ENCODE measurements at places on chromosomes 11 and 22.
A peak's percentile ranks its signal among the peaks of the same experiment; 100 is the strongest.

- DNase-seq = no peak
Observed at GRCh38 chr11:85779956-85780640, 30.8 kb downstream of the SYTL2 start.

GRCh38 chr22:18116634-18117033 is 6.0 kb downstream of the TUBA8 start:
- DNase-seq = no peak

- no peak for DNase-seq
Observed at GRCh38 chr11:133966172-133966651, 9.4 kb upstream of the IGSF9B start.

DNA sequence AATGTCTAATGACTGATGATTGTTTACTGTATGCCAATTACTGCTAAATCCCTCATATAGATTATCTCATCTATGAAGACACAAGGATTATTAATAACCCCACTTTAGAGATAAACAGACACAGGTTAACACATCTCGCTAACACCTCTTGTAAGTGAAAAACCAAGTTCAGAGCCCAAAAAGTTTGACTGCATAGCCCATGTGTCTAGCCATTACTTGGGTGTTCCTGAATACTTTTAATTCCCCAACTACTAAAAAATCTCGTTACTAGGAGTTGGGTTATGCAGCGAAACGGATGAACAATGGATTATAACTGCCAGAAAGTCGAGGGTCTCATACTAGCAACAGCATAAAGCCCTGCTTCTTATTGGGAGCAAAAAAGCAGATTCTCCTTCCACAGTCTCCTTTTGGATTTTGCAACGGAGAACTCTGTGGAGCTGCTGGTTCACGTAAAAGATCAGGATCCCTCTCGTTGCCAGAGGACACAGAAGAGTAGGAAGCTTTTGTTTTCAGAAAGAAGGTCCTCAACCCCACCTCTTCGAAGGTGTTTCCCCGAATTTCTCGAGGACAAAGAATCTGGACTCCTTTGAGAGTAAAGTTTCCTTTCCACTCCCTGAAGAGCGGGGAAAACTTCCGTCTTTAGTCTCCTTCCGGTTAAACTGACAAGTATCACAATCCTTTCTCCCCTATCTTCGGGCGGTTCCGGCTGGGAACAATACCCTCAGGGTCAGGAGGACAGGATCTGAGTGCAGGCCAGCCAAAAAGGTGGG is 979 bp downstream of the ZBED5 start:
- DNase-seq = peak; percentile 37

DNA sequence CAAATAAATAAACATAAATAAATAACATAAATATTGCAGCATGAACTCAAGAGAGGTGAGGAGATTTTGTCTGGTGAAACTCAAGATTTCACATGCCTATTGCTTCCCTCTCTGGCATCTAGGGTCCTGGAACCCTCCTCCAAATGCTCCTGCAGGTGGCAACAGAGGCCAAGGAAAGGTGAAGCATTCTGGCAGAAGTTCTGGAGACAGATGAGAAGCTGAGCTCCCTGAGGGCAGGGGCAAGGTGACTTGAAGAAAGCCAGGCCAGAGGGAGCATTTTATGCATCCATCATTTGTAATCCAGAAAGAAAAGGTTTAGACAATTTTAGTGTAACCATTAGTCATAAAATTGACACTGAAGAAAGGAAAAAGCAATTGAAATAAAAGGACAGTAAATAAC is 64.9 kb downstream of the ENDOD1 start:
- peak; percentile 78 for DNase-seq

DNA sequence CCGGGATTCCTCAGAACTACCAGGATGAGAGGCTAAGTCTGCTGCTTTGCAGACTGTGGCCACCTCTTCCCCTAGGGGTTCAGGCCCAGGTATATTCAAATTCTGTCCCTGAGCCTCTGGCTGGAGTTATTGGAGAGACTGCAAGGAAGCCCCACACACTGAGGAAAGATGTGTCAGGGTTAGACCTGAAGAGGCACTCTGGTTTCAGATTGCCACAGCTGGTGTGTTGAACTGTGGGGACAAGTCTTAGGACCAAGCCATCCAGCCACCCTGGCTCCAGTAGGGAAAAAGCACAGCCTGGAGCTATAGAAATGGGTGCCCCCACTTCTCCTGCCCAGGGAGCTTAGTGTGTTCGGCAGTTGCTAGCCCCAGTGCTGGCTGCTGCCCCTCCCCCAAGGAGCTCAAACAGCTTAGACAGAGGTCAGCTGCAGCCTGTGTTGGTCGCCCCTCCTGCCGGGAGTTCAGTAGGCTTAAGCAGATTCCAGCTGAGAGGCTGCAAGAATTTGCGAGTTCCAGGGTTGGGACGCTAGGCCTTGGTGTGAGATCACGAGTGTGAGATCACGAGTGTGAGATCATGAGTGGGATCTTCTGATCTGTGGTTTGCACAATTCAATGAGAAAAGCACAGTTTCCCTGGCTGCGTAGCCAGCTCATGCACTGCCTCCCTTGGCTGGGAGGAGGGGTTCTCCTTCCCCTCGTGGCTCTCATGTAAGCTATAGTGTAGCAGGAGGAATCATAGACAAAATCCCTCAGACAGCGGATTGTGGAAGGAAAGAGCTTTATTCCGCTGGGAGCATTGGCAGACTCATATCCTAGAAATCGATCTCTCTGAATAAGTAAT is 552.1 kb upstream of the CHORDC1 start:
- DNase-seq = peak; percentile 53

DNA sequence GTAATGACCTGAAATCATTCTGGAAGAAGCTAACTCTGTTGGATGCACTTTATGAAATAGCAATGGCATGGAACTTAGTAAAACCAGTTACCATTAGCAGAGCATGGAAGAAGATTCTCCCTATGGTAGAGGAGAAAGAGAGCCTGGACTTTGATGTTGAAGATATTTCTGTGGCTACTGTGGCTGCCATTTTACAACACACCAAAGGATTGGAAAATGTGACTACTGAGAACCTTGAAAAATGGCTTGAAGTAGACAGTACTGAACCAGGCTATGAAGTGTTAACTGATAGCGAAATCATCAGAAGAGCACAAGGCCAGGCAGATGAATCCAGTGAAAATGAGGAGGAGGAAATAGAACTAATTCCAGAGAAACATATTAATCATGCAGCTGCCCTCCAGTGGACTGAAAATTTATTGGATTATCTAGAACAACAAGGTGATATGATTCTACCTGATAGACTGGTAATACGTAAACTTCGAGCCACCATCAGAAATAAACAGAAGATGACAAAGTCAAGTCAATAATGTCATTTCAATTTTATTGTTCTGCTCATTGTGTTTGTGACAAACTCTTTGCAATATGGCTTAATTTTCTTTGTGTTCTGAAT is 2.0 kb downstream of the JRKL start:
- DNase-seq = no peak

GRCh38 chr11:10302744-10303557 is 1.9 kb upstream of the ADM start:
- DNase-seq = no peak

DNA sequence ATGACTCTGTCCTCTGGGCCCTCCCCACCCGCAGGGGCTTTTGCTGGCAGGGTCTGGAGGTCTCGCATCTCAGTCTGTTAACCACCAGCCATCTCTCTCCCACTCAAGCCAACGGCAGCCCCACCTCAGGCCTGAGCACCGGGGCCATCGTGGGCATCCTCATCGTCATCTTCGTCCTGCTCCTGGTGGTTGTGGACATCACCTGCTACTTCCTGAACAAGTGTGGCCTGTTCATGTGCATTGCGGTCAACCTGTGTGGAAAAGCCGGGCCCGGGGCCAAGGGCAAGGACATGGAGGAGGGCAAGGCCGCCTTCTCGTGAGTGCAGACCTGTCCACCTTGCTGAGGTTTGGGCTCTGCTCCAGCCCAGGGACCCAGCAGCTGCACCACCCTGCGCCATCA is 44.3 kb upstream of the TTC12 start:
- no peak for DNase-seq

- no peak for DNase-seq
Observed at GRCh38 chr11:35911013-35911412, 32.8 kb upstream of the LDLRAD3 start.

DNA sequence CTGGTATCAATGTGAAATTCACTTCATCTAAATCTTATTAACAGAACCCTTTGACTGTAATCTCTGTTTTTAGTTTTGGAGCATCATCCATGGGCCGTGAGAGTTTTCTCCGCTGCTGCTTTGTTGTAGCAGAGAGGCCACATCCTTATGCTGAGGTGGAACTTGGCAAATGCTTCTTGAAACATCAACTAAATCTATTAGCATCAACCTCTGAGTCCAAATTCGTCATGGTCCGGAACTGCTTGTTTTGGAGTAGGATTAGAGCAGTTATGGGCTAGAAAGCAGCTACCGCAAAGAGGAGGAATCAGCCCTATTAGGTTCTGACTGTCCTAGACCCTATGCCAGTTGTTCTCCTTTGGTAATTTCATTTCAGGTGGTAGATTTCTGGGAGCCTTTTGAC is 117.7 kb downstream of the PGR start:
- no peak for DNase-seq

GRCh38 chr11:60498399-60498798 is 5.8 kb downstream of the MS4A12 start:
- no peak for DNase-seq

GRCh38 chr11:99418927-99419720 is 398.4 kb downstream of the CNTN5 start:
- no peak for DNase-seq

- DNase-seq = no peak
Observed at GRCh38 chr22:41057076-41057475, 35.3 kb upstream of the EP300 start.

DNA sequence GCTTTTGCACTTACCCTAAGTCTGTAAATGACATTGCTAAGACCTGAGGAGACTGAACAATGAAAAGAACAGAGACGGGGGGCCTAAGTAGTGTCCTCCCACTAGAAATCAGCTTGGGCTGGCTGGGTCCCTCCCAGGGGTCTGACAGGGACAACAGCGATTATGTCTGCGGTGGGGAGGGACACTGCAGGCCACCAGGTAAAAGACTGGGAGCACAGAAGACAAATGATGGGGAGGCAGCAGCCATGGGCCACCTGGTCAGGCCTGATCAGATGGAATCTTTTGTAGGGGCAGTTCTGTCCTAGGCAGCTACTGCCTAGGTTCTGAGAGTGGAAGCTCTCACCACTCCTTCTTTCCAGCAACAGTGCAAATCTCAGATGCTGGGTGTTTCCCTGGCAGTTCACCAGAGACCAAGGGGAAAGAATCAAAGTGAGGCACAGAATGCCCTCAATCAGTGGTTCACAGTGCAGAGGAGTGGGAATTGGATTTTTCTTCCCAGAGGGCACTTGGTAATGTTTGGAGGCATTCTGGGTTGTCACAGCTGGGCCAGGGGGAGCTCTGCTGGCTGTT is 59.1 kb upstream of the GNAZ start:
- DNase-seq = no peak

DNA sequence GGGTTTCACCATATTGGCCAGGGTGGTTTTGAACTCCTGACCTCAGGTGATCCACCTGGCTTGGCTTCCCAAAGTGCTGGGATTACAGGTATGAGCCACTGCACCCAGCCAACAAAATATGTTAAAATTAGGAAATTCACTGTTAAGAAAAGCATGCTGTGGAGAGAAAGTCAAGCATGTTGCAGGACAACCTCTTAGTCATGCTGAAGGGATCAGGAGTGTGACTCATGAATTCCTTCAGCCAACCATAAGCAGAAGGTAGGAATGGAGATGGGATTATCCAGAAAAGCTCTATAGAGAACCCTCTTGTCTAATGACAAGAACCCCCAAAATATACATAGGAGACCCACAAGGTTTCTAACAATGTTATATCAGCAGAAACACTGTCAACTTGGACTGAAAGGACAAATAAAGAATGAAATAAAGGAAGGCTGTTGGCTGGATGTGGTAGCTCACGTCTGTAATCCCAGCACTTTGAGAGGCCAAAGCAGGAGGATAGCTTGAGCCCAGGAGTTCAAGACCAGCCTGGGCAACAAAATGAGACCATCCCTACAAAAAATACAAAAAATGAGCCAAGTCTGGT is 16.0 kb downstream of the MRTFA start:
- no peak for DNase-seq

GRCh38 chr22:28379075-28379779 is 300.4 kb downstream of the TTC28 start:
- DNase-seq = no peak

DNA sequence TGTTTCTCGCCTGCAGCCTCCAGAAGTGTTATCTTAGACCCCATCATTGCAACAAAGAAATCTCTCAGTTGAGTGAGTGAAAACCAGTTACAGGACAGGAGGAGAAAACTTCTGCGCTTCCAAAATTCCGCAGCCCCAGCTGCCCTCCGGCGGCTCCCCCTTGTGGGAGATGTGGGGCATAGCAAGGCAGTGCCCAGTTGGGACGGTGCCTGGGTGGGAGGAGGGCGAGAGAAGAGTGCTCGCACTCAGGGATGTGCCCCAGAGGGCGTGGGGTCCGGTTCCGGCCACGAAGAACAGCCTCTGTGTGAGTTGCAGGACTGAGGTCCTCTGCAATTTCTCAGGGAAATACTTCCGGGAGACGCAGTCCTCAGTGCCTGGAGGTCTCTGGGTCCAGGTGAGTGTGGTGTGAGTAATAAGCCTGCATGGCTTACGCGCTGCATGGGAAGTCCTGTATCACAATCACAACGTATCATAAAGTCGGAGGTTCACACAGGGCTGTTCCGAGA is 87.0 kb upstream of the BLID start:
- DNase-seq = peak; percentile 85

DNA sequence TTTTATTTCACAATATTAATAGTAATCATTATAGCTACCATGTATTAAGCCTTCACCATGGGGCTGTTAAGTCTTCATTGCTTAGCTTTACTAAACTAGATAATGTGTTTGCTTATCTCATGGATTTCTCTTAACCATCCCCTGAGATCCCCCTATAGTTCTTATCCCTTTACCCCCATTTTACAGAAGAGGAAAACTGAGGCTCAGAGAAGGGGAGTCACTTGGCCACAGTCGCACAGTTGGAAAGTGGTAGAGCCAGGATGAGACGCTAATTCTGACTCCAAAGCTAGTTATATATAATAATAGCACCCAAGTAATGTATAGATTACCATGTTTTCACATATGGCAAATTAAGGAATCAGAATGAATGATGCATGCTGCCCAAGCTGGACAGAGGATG is 9.7 kb upstream of the TFIP11 start:
- no peak for DNase-seq

GRCh38 chr11:120751550-120751949 is 240.0 kb downstream of the GRIK4 start:
- DNase-seq = peak; percentile 2

DNA sequence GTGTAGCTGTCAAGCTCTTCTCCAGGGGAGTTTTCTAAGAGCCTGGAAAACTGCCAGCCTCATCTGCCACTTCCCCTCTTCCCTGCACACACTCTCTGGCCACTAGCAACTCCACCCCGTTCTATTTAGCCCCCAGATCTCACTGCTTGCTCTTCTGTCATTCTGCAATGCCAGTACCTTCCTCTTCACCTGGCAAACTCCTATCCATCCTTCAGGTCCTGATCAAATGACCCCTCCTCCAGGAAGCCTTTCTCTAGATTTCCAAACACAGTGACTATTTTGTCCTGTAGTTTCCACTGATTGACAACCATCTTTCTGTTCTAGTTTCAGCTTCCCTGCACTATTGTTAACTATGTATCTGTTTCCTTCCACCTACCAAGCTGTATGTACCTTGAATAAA is 437.7 kb downstream of the SOX6 start:
- DNase-seq = no peak
